NCI-H187 (cell line): ENCODE measurements at places on chromosomes 11 and 22.

DNA sequence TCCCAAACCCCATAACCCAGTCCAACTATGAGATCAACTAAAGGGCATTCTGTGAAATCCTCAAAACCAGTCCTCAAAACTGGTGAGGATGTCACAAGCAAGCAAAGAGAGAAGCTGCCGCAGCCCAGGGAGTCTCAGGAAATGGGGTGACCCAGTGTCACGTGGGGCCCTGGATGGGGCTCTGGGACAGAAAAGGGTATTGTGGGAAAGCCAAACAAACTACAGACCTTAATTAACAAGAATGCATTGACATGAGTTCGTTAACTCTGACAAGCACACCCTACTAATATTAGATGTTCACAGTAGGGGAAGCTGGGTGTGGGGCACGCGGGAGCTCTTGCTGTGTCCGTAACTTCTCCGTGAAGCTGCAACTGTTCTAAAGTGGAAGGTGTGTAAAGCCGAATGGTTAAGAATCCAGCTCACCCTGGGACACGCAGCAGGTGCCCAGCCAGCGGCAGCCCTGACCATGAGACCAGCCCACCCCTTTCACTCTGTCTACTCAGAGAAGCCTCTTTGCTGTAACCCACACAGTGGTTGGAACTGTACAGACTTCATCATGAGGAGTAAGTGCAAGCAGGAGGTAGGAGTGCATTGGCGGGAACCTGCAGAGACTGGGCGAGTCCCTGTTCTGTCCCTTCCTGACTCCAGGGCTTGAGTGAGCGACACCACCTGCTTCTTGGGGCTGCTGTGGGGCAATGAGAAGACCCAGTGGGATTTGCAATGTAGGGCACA, 17.9 kb downstream of the LINC01488 start:
- DNase-seq = no peak

DNA sequence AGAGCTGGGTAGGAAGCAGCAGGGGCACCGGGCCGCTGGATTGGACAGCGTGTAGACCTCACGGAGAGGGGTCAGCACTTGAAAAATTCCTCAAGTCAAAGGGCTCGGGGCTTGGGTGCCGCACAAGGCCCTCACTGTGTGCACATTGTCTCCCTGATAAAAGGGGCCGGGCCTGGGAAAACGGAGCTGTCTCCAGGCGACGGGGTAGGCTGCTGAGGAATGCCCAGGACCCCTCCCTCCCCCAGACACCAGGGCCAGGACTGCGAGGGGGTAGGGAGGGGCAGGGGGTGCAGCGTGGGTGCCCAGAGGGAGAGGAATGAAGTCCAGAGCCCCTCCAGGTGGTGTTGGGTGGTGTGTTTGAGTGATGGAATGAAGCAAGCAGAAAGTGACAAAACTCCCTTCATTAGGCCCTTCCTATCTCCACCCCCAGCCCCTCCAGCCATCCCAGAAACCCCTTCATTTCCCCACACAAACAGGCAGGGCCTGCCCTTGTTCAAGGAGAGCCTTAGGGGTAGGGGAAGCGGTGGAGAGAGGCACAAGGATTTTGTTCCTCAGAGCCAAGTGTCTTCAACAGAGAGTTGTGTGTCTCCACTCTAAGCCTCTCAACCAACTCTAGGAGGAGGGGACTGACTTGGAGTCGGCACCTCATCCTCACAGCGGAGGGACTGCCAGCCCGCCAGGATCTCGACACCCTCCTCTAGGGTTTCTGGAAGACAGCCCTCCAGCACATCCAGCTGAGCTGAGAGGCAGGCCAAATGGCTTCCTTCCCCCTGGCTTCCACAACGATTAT, 63.9 kb downstream of the SYN3 start:
- DNase-seq = no peak

- peak; percentile 95 for DNase-seq
Measured at GRCh38 chr11:33633251-33634003, 67.2 kb downstream of the C11orf91 start.

GRCh38 chr22:19678949-19679521, 35.3 kb upstream of the SEPTIN5 start:
- DNase-seq = no peak

- peak; percentile 30 for DNase-seq
Measured at GRCh38 chr11:119352857-119353260, 6.4 kb upstream of the MFRP start.

- no peak for DNase-seq
Measured at GRCh38 chr11:116046127-116046526, 541.9 kb upstream of the CADM1 start.

DNA sequence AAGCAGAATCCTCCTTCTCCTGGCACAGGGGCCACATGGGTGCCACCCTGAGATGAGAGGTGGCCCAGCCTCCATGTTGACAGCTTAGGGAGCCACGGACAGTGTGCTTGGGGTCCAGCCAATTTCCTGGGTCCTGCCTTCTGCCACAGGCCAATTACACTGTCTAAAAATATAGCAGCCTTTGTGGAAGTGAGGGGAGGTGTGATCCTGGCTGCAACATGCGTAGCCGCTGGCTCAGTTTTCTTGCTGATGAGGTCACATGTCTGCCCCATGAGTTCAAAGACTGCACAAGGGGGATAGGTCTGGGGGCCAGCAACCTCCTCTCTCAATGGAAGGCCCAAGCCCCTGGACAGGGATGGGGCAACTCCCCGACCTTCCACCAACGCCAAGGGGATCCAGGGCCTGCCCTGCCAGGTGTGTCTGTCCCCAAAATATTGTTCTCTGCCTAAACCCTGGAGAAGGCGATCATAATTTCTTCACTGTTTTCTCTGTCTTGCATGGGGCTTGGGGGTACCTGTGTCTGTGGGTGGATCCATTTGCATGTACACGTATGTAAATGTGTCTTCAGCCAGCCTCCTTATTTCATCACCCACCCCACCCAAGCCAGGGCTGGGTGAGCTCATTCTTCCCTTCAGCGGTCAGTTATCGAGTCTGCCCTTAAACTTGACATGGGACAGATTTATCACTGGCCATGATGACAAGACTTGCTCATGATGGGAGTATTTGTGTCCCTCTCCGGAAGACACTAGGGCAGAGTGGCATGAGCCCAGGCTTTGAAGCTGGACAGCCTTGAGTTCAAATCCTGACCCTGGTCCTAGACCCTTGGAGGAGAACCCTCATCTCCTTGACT, 59.4 kb downstream of the OTOG start:
- no peak for DNase-seq

GRCh38 chr11:74720596-74721478, 10.4 kb downstream of the CHRDL2 start:
- DNase-seq = no peak

DNA sequence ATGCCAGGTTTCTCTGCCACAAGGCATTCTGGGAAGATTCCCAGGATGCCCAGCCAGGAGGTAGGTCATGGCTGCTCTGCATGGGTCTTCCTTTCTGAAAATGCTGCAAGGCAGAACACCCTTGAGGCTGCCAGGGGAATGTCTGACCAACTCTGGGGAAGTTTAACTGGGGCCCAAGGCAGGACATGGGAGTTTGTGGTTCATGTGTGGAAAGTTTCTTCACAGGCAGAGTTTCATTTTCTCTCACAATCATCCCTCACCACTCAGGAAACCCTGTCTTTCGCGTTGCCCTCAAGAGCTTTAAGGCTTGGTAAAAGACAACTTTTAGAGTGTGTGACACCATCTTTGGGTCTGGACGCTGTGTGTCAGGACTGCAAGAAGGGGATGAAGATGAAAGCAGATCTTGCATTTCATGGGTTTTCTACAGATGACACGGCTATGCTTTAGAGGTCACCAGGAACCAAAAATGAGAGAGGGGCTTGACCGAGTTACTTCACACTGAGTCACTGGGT, 133.5 kb downstream of the CD44 start:
- DNase-seq = no peak

DNA sequence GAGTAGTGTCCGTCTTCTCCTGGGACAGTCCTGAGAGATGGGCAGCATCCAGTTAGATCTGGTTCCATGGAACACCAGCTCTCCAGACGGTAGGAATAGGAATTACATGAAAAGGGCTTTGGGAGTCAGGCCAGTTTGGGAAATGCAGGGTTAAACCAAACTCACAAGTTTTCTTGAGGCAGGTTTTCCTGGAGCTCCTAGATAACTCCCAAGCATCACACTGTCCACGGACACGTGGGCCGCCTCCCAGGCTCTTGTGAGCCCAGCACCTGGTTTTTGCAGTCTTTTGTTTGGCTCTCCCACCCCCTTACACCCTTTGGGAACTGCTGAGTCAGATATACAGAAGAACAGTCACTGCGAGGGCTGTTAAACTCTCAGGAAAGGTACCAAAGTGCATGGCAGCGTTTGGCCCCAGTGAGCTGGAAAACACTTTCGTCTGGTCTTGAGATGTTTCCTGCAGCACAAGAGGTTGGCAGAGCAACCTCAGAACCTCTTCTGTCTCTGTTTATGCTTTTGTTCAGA, 90.0 kb downstream of the BCR start:
- no peak for DNase-seq
